Kidney epithelial cell (primary cell): ENCODE measurements at places on chromosomes 7 and 10.

GRCh38 chr10:79292891-79293746 is 54.1 kb upstream of the PPIF start:
- no peak for DNase-seq

DNA sequence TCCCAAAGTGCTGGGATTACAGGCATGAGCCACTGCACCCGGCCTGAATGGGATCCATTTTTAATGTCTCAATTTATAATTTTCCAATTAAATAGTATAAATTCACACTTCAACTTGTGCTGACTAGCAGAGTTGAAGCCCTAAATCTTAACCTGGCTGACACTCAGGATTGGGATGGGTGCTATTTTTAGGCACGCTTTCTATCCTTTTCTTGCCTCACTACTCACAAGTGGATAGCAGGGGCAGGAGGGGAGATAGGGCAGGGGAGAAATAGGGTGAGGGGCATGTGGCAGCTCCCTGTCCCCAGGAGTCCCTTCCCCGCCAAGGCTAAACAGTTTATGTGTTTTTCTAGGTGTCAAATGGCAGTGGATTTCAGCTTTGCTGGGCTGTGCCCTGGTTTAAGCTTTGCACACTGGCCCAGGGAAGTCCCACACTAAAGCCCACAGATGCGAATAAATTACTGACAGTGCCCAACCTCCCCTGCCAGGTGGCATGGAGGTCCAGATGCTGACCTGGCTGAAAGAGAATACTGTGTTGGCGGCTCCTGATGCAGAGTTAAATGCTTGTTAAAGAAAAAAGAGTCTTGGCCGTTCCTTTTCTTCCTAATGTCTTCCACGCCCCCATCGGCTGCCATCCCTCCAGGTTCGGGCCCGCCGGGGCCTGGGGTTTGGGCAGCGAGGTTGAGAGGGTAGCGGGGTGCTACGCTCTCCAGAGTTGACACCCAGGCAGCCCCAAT is 36.2 kb upstream of the EFCAB10 start:
- no peak for DNase-seq

- no peak for DNase-seq
Observed at GRCh38 chr7:139867847-139868246, 38.8 kb downstream of the TBXAS1 start.

- no peak for DNase-seq
Observed at GRCh38 chr10:95964756-95965155, 57.0 kb downstream of the CC2D2B start.

GRCh38 chr7:154853063-154853726 is 149.7 kb downstream of the PAXIP1 start:
- DNase-seq, result no peak

DNA sequence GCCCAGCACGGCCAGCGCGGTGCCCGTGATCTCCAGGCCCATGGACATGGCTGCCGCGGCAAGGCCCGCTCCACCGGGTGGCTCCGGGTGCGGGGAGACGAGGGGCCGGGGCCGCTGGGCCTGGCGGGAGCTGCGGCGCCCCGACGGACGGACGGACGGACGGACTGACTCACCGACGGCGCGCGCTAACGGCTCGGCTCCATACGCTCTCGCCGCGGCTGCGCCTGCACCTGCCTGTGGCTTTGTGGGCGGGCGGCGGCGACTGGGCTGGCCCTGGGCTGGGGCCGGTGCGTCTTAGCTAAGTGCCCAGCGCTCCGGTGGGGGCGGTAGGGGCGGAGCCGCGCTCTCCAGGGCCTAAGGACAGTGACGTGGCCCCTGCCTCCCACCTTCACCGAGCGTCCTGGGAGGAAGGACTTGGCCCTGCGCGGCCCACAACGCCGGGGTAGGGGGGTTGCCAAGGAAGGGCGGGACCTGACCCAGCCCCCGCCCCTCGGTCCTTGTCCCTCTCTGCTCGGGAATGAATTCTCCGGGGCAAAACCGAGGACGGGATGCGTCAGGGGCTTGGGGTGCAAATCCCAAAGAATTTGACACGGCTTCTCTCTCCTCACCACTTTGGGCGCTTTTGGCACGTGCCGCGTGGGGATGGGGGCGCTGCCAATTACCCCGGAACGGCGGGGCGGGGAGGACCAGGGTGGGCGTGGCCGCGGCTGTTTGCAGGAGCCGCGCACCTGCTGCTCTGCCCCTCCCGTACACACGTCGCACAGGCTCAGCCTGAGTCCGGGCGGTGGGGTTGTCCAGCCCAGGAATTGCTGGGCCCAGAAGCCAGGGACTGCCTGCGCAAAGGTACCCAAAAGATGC is at the start of gene CLDN3:
Gene CLDN3 (minus strand): TSS at position 269 of the 858 bp plus-strand sequence. CDS start 221 bp downstream, at position 48.
- DNase-seq, result peak; percentile 47
